ENCODE measurements at places on chromosomes 5 and 9.

DNA sequence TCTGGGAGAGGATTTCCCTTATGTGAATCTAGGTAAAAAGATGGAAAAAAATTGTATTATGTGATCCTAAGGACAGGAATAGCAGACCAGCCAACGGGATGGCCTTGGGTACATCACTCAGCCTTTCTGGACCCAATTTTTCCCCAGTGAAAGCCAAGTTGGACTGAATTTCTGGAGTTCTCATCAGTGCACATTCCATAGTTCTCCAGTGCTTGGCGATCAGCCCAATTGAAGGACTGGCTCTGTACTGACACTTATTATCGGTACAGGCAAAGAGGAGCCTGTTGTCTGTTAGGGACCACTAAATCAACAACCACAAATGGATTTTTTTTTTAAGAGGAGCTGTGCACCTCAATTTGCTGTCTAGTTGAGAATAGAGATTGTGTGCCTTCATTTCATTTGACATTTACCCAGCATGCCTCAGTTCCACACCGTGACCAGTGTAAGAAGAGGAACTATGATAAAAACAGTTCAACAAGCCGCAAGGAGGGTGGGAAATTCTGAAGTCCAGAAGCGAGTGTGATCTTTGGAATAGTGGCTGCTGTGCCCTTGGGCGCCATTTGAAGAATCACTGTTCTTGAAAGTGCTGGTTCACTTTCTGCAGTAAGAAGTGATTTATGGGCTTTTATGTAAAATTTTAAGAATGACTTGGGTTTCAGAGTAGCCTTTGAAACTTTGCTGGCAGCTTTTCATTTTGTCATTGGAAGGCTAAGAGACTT lies 8.0 kb downstream of the ARL10 start:
- DNase-seq = no peak

GRCh38 chr9:123954518-123955280 lies 24.8 kb upstream of the DENND1A start:
- no peak for DNase-seq

GRCh38 chr5:7415123-7415522 lies 19.2 kb downstream of the ADCY2 start:
- no peak for DNase-seq

DNA sequence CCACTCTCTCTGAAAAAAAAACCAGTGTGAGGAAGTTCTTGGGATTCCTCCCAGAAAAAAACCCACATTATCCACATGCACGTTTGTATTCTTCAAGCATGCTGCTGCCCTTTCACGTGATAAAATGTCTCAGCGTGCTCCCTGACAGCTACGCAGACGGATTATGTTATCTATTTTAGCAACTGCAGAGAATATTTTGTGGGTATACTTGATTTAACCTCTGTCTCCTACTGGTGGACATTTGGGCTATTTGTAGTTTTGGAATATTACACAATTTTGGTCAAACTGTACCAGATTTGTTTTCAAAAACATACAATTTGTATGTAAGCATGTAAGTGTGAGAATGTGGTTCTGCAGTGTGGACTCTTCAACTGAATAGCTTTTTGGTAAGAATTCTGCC lies 10.7 kb downstream of the PRRC2B start:
- DNase-seq = no peak

- no peak for DNase-seq
Measured at GRCh38 chr5:66134407-66134861, 9.7 kb upstream of the SREK1 start.
